RWPE1 (cell line): ENCODE measurements at places on chromosomes 13 and 19.

DNA sequence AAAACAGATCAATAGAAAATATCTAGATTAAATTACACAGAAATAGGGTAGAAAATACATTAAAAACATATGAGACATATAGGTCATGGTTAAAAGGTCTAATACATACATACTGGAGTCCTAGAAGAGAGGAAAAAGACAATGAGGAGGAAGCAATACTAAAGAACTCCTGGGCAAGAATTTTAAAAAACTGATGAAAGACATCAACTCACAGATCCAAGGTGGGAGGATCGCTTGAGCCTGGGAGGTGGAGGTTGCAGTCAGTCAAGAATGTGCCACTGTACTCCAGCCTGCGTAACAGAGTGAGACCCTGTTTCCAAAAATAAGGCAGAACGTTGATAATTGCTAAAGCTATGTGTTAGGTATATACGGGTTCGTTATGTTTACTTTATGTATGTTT, 5.4 kb upstream of the KASH5 start:
- DNase-seq, result no peak

- peak; percentile 63 for DNase-seq
Measured at GRCh38 chr19:43651758-43652545, 12.3 kb upstream of the CADM4 start.

- DNase-seq, result no peak
Measured at GRCh38 chr19:54696766-54697165, 27.5 kb upstream of the KIR3DL3 start.

DNA sequence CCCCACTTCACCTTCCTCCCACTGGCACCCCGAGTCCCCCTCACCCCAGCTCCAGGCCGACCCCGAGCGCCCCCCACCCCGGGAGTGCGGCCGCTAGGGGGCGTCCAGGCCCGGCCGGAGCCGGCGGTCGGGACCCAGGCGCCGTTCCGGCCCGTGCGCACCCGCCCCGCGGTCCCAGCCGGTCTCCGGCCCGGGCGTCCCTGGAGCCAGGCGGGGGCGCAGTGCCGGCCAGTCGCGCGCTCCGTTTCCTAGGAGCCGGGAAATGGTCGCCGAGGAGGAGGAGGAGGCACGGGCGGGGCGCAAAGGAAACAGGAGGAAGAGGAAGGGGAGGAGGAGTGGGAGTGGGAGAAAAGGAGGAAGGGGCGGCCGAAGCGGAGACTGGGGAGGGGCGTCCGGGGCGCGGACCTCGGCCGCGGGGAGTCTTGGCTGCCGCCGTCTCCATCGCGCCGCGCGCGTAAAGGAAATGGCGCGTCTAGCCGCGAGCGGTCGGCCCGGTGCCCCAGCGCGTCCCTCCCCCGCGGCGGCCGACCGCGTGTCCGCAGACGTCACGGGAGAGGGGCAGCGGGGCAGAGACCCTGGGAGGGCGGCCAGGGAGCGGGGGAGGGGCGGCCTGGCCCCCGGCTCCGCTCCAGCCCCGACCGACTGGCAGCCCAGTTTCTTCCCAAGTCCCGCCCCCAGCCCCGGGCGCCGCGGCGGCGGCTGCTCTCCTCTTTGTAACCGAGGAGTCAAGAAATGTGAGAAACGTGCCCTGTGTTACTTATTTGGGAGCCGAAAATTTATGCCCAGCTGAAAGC, 1.1 kb upstream of the KCTD15 start:
- DNase-seq, result peak; percentile 82

- DNase-seq, result peak; percentile 26
Measured at GRCh38 chr13:52405369-52405766, 604 bp downstream of the THSD1 start.

DNA sequence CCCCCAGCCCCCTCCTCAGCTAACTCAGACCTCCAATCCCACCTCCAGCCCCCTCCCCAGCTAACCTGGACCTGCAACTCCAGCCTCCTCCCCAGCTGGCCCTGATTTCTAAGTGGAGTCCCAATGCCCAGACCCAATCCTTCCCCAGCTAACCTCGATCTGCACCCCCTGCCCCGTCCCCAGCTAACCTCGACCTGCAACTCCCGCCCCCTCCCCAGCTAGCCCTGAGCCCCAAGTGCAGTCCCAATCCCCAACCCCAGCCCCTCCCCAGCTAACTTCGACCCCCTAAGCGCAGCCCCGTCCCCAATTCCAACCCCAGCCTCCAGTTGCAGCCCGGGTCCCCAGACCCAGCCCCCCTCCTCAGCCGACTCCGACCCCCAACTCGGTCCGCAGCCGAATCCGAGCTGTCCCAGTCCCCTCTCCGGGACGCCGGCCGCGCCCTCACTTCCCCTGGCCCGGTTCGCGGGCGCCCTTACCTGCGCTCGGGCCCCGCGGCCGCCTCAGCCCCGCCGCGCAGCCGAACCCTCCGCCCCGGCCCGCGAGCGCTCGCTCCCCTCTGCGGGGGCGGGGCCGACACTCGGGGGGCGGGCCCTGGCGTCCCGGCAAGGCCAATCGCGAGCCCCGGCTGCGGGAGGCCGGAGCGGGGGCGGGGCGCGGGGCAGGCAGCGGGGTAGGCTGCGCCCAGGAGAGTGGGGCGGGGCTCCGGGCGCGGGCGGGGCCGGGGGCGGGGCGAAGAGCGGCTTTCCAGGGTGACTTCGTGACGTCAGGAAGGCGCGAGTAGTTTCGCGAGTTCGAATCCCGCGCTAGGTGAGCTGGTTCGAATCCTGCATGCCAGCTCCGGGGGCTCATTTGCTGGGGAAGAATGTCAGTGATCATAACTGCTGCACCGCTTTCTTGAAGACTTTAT, at the start of gene GNG7:
Gene GNG7 (minus strand): TSS at position 525 of the 907 bp plus-strand sequence. CDS start 182,006 bp downstream, outside the sequence.
- DNase-seq, result peak; percentile 98

DNA sequence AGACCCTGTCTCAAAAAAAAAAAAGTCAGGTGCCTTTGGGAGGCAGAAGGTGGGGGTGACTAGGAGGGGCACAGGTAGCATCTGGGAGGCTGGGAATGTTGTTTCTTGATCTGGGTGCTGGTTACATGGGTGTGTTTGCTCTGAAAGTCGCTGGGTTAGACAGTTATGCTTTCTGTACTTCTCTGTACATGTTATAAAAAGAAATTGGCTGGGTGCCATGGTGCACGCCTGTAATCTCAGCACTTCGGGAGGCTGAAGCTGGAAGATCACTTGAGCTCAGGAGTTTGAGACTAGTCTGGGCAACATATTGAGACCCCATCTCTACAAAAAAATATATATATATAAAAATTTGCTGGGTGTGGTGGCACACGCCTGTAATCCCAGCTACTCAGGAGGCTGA, 15.1 kb downstream of the NOSIP start:
- DNase-seq, result no peak

- no peak for DNase-seq
Measured at GRCh38 chr19:20278342-20278741, 111.3 kb downstream of the ZNF486 start.

DNA sequence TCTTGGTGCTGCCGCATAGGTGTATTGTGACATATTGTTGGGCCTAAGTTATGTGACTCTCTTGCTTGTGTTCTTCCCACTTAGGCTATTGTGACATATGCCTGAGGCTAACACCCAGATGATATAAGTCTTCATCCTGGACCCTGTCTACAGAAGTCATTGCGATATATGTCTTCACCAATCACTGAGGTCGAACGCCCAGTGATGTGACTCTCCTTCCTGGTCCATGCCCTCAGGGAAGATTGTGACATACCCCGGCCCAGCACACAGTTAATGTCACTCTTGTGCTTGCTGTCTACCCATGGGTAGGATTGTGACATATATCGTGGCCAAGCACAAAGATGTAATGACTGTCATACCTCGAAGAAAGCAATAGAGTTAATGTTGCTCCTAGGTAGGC, 16.9 kb upstream of the ZNF730 start:
- DNase-seq, result no peak

DNA sequence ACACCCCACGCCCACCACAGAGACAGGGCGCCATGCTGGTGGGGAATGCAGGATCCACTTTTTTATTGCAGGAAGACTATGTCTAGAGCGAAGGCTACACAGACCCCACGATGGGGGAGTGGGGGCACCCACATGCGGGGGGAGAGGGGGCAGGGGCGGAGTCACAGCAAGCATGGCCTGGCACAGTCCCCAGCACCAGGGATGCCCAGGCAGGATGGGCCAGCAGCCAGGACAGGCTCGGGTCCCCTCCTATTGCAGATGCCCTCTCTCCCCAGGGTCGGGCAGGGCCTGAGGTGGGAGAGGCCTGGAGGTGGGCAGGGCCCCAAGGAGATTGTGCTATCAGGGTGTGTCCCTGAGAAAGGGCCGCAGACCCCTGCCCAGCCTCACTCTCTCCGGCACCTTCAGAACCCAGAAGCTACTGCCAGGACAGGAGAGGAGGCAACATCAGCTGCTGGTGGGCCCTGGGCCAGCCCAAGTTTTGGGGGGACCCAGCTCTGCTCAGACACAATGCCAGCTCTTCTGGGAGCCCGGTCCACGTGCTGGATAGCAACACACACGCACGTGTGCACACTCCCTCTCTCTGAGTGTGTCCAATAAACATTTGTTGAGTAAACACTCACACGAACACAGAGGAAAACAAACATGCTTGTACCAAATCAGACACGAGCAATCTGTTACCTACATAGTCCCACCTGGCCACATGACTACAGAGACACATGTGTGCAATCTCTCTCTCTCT, 6.5 kb downstream of the DIRAS1 start:
- no peak for DNase-seq

DNA sequence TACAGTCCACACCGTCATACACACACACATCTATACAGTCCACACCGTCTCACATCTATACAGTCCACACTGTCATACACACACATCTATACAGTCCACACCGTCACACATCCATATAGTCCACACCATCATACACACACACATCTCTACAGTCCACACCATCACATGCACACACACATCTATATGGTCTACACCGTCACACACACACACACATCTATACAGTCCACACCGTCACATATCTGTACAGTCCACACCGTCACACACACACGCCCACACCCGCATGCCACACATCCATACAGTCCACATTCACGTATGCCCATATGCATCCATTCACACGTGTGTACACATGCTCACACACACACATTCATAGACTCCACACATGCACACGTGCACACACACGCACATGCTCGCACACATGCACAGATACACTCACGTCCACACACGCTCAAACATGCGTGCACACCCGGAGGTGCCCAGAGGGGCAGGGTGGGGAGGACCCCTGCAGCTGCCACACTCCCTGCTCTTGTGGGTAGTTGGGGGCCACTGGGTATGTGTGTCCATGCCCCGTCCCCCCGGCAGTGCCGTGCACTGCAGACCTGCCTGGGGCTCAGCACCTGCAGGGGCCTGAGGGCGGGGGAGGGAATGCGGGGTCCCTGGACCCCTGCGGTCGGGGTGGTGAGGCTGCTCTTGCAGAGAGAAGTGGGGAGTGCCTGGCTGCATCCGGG, 29.2 kb downstream of the PIAS4 start:
- DNase-seq, result no peak

- DNase-seq, result no peak
Measured at GRCh38 chr13:47076500-47076899, 179.6 kb upstream of the HTR2A start.

DNA sequence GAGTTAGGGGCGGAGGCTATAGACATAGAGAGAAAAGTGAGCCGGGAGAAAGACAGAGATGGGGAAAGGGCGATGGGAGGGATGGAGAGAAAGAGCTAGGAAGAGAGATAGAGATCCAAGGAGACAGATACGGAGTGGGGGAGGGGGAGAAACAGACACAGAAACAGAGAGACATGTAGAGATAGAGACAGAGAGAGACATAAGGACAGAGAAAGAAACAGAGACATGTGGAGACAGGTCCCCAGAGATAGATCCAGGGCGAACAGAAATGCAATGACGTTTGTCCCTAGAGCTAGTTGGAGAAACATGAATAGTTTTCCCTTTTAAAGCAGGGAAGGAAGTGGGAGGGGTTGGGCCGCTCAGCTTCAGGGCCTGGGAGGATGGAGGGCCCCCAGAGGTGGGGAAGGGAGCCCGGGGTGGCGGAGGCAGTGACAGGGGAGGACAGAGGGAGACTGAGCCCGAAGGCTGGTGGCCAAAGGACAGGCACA, 4.6 kb downstream of the PPP1R14A start:
- DNase-seq, result no peak

GRCh38 chr13:23254506-23254905, 73.7 kb downstream of the SGCG start:
- no peak for DNase-seq

GRCh38 chr13:104983601-104984000, 1551.9 kb downstream of the EFNB2 start:
- no peak for DNase-seq

DNA sequence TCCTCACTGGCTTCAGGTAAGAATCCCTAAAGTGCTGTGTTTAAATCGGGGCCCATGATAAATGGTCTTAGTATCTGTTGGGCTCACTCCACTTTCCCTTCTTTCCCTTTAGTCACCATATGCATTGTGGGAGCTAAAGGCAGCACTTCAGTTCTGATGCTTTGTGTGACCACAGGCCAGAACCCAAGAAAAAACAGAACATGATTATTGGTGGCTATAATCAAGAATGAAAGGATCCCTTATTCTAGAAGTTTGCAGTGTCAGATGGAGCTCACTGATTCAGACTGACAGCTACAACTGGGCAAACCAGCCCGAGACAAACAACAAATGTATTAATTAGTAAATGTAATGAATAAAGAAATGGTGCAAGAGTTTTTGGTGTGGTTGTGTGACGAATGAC, 57.3 kb upstream of the POMP start:
- no peak for DNase-seq

GRCh38 chr13:70666883-70667556, 558.8 kb upstream of the KLHL1 start:
- no peak for DNase-seq

- no peak for DNase-seq
Measured at GRCh38 chr13:78897200-78897599, 238.2 kb upstream of the OBI1 start.

GRCh38 chr19:38453596-38453995, 20.1 kb downstream of the RYR1 start:
- no peak for DNase-seq

DNA sequence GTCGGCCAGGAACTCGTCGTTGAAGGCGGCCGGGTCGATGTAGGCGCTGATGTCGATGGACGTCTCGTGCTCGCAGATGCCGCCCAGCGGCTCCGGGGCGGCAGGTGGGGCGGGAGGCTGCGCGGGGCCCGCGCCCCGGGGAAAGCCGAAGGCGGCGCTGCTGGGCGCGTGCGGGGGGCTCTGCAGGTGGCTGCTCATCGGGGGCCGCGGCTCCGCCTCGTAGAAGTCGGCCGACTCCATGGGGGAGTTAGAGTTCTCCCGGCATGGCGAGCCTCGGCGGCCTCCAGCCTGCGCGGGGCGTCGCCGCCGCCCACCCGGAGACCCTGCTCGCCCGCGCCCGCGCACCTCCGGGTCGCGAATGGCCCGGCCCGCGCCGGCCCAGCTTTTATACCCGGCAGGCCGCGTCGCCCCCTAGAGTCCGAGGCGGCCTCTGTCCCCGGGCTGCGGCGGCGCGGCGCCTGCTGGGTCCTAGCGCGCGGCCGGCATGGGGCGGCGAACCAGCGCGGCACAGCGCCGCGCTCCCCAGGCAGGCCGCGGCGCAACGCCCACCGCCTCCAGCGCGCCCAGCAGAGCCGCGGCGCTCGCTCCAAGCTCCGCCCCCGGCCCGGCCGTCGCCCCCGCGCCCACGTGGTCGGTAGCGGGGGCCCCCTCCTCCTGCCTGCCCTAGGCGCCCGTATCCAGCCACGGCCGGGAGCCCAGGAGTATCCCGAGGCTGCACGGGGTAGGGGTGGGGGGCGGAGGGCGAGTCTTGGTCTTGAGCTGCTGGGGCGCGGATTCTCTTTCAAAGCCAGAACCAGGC, at the start of gene CEBPA:
Gene CEBPA (minus strand): TSS at position 360 of the 799 bp plus-strand sequence. CDS start 120 bp downstream, at position 240.
- DNase-seq, result peak; percentile 81

GRCh38 chr19:10043286-10043927, 30.1 kb downstream of the RDH8 start:
- DNase-seq, result no peak
